Neural progenitor cell (in vitro differentiated cells): ENCODE measurements at places on chromosomes 3 and 15. TPM values are rescaled to one million over a fixed set of nuclear protein-coding genes. Genes with fewer than 3 reads are reported as not detected.

CACNA1D gene
- 0.25 and 4.7 TPM in 2 replicates for total RNA-seq

CD96 gene
- total RNA-seq, result not detected in 2 replicates

CFAP44 gene
- 3.1 and 8.3 TPM in 2 replicates for total RNA-seq

PPP1R14D gene
- not detected in 2 replicates for total RNA-seq

NCEH1 gene
- 3.7 and 7.7 TPM in 2 replicates for total RNA-seq

C3orf85 gene
- not detected in 2 replicates for total RNA-seq

POPDC2 gene
- 0.95 and 1.5 TPM in 2 replicates for total RNA-seq

DNA sequence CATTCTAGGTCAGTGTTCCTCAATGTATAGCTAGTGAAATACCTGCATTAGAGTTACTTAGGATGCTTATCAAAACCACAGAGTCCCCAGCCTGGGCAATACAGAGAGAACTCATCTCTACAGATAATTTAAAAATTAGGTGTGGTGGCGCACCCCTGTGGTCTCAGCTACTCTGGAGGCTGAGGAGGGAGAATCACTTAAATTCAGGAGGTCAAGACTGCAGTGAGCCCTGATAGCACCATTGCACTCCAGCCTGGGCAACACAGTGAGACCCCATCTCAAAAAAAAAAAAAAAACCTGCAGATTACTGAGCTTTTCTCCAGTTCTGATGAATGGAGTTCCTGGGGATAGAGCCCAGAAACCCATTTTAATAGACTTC, 10.1 kb upstream of the MINDY2 start:
- DNase-seq, result no peak

DNA sequence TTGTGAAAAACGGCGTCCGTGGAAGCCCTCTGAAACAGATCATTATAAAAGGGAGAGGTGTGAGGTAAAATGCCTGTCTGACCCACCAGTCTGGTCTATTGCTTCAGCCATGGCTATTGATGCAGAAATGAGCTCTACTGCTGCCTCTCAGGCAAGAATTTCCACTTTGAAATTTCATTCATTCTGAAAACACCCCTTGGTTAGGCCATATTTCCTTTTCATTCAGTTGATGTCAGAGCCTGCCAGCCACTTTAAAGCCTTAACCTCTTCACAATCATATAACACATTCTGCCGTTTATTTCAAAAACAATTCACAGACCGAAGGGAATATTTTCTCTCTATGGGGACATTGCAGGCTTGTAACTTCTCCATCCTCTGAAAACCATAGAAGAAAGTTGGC, 71.9 kb downstream of the FOXB1 start:
- no peak for DNase-seq

- no peak for DNase-seq
Measured at GRCh38 chr15:90064911-90065681, 37.2 kb downstream of the IDH2 start.

DNA sequence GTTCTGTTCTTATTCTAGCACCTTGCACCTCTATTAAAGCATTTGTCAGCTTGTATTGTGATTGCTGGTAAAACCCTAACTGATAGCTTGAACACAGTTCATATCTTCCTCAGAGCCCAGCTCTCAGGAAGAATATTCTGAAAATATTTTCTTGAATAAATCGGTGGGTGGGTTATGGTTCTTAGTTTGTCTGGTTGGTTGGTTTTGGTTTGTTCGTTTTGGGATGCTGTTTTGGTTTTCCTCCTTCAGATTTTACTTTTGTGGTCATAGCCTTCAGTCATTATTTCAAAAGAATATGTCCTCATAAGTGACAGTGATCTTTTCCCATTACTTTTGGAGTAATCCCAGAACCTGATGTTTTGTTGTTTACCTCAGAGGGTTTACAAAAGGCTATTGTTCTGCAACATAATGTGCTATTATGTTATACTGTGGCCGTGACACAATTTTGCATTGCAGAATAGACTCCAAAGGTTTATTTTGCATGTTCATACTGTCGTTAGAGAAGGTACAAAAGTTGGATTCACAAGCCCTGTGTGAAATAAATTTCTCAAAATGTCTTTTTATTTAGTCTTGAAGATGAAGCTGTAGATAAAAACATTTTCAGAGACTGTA, 2.7 kb upstream of the TMEM87A start:
- DNase-seq, result peak; percentile 21

DNA sequence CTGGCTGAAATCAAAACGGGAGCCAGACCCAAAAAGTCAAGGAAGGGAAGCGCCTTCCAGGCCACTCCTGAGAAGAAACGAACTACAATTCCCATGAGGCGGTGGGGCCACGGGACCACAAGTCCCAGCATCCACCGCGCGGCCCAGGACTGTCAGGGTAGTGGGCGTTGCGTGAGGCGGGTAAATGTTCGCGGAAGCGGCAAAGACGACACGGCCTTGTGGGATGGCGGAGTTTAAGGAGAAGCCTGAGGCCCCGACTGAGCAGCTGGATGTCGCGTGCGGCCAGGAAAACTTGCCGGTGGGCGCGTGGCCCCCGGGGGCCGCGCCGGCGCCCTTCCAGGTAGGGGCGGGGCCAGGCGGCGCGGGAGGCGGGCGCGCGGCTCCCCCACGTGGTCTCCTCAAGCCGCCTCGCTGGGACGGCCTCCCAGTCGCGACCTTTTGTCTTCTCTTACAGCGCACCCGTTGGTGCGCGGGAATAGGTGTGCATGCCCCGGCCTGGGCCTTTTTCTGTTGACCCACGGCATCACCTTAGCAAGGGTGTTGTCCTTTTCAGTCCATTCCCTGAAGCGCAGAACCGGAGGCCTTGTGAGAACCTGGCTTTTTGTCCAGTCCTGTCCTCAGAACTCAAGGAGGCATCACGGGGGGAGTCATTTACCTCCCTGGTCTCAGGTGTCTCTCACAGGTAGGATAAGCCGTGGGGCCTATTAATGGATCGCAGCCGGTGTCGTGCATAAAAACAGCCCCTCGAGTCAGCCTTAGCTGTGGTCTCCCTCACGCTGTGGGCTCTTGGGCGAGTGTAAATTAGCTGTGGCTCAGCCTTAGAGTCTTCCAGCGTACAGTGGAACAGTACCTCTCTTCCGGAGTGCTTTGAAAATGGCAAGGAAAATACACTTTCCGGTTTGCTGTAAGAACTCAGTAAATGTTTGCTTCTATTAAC, at the start of gene SETMAR:
TSS of gene SETMAR (plus strand) at position 183 of the 937 bp plus-strand sequence. CDS start at position 185, 2 bp downstream.
- DNase-seq, result peak; percentile 93

- peak; percentile 54 for DNase-seq
Measured at GRCh38 chr15:26867200-26868007, 542 bp downstream of the GABRA5 start.

DNA sequence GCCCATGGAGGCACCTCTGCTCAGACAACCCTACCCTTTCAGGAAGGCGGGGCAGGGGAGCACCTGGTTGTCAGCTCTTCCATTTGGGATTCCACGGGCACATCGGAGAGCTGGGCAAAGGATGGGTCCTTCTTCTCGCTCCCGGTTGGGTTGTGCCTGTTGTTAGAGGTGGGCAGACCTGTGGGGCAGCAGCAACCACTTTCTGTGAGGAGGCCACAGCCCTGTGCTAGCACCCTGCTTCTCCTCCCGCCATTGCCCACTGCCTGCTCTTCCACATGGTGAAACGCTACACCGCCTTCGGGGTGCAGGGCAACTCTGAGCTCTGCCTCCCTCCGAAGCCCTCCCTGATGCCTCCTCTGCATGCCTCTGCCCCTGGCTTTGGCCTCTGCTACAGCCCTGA, 7.0 kb upstream of the HHATL start:
- no peak for DNase-seq

GRCh38 chr15:88472225-88472624, 4.7 kb downstream of the MRPS11 start:
- no peak for DNase-seq

- no peak for DNase-seq
Measured at GRCh38 chr3:177512945-177513814, 315.9 kb upstream of the TBL1XR1 start.

GRCh38 chr3:102614585-102614984, 179.8 kb downstream of the ZPLD1 start:
- no peak for DNase-seq

- DNase-seq, result peak; percentile 90
Measured at GRCh38 chr15:82663186-82663600, 16.0 kb upstream of the CPEB1 start.

DNA sequence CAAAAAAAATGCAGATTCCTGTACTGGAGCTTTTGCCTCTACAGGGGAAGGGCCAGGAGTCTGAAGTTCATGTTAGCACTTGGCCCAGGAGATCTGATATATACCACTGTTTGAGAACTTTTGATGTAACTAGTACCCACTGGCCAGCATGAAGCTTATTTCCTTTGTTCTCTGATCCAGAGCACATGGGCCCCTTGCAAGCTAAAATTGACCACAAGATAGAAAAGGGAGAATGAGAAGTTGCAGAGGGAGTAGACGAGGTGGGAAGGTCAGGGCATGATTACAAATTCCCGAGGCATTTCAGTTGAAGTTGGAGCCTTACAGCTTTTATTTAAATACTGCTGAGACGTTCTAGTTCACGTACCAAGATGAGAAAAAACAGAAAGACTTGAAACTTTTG, 28.2 kb downstream of the TGM4 start:
- DNase-seq, result no peak
